Fibroblast of the conjunctiva (primary cell): ENCODE measurements at places on chromosomes 1 and 21.

- no peak for DNase-seq
Observed at GRCh38 chr1:25643929-25644328, 27.3 kb downstream of the MAN1C1 start.

- DNase-seq = no peak
Observed at GRCh38 chr21:40976198-40977109, 129.5 kb upstream of the DSCAM start.

DNA sequence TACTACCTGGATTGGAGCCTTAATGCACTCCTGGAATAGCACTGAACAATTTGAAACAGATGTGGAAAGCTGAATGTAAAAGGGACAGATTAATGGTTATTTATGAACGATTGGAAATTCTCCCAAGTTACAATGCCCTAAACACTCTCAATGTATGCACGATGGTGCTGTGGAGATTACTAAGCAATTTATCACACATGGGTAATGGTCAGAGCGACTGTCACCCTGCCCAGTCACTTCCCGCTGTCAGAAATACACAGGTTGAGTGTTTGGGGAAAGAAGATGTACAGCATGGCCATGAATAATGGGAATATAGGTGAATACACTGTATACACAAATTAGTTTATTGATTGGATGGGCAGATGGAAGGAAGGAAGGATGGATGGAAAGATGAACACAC lies 342.4 kb downstream of the VAV3 start:
- no peak for DNase-seq

GRCh38 chr1:35499652-35500176 lies 57.5 kb downstream of the KIAA0319L start:
- DNase-seq = no peak

DNA sequence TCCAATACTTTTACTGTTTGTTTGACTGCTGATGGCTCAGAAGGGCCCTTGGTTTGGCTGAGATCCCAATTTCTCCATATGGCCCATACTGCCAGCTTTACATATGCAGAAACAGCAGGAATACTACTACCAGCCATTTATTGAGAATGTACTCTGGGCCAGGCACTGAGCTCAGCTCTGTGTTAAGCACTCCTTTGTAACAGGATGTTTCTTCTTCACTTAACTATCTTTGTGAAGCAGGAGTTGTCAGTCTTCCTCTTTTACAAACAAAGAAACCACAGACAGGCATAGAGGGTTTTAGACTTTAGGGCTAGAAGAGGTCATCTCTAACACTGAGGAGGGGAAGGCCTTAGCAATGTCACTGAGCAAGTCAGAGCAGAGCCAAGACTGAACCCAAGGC lies 8.3 kb downstream of the HMGCL start:
- DNase-seq = no peak

GRCh38 chr1:31460027-31460426 lies 47.0 kb downstream of the SERINC2 start:
- peak; percentile 13 for DNase-seq

GRCh38 chr1:37257646-37258045 lies 216.7 kb upstream of the ZC3H12A start:
- DNase-seq = no peak

- no peak for DNase-seq
Observed at GRCh38 chr1:48571303-48571987, 99.4 kb upstream of the SPATA6 start.

GRCh38 chr1:31753707-31754349 lies 10.3 kb downstream of the ADGRB2 start:
- peak; percentile 41 for DNase-seq

GRCh38 chr1:65698590-65698989 lies 94.1 kb upstream of the PDE4B start:
- no peak for DNase-seq

DNA sequence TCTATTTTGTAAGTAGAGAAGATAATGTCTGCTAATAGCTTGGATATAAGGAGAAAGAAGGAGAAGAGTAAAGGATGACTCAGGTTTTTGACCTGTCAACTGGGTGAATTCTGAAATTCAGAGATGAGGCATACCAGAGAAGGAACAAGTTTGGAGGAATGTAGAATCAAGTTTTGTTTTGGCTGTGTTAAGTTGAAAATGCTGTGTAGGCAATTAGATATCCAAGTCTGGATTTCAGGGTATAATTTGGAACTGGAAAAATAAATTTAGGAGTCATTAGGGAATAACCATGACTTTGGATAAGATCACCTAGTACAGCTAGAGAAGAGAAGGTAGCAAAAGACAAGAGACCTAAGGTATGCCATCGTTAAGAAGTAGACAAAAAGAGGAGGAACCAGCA lies 22.4 kb upstream of the GNG4 start:
- DNase-seq = no peak

- peak; percentile 23 for DNase-seq
Observed at GRCh38 chr1:55280731-55281130, 65.6 kb upstream of the USP24 start.

GRCh38 chr1:37599940-37600339 lies 4.2 kb upstream of the GNL2 start:
- no peak for DNase-seq

- DNase-seq = peak; percentile 20
Observed at GRCh38 chr21:38671773-38672172, 134.0 kb upstream of the ETS2 start.

GRCh38 chr1:208242146-208242545 lies 2.0 kb downstream of the PLXNA2 start:
- DNase-seq = no peak

GRCh38 chr1:20492751-20493150 lies 6.7 kb upstream of the CAMK2N1 start:
- no peak for DNase-seq

DNA sequence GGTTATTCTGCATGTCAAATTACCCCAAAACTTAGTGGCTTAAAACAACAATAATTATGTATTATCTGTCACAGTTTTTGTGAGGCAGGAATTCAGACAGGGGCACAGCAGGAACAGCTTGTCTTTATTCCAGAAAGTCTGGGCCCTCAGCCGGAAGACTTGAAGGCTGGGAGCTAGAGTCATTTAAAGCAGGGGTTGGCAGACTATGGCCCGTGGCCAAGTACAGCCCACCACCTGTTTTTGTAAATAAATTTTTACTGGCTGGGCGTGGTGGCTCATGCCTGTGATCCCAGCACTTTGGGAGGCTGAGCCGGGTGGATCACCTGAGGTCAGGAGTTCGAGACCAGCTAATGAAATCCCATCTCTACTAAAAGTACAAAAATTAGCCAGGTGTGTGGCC lies 39.6 kb upstream of the KDM4A start:
- no peak for DNase-seq

- DNase-seq = no peak
Observed at GRCh38 chr1:32714277-32714676, 11.7 kb upstream of the SYNC start.

DNA sequence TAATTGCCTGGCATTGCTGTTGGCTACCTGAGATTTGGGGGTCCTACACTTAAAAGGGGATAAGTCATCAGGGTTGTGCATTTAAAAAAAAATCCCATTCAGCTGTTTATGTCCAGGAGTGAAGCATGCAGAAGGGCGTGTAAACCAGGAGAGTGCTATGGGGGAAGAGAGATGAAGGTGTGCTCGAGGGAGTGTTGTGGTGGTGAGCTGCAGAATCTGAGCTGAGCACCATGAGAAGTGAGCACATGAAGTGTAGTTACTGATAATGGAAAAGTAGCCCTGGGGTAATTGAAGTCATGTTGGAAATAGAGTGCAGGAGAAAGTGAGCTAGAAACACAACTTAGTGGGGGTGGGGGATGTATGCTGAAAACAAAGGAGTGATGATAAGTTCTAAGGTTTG lies 705 bp downstream of the FCRL1 start:
- DNase-seq = no peak

GRCh38 chr1:151606384-151606783 lies 5.5 kb upstream of the SNX27 start:
- no peak for DNase-seq

DNA sequence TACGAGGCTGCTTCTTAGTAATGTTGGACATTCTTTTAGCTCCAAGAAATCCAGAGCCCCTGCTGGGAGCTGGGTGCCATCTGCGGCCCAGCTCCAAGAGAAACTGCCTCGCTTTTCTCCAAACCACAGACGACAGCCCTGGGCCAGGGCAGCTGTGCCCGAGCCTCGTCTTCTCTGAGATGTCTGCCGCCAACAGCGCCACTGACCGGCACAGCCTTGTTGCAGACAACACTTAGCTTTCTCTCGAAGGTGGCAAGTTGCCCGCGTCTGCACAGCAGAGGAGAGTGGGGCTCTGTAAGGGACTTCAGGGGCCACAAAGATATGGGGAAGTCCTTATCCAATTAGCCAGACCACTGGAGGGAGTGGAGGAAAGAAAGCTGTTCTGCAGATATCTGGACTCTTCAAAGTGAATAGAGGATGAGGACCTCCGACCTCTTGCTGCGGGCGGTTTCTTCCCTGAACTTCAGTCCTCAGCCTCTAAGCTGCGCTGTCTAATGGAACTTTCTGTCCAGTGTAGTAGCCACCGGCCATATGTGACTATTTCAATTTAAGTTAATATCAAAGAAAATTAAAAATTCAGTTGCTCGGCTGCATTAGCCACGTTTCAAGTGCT lies 63.9 kb upstream of the DISP3 start:
- DNase-seq = no peak

DNA sequence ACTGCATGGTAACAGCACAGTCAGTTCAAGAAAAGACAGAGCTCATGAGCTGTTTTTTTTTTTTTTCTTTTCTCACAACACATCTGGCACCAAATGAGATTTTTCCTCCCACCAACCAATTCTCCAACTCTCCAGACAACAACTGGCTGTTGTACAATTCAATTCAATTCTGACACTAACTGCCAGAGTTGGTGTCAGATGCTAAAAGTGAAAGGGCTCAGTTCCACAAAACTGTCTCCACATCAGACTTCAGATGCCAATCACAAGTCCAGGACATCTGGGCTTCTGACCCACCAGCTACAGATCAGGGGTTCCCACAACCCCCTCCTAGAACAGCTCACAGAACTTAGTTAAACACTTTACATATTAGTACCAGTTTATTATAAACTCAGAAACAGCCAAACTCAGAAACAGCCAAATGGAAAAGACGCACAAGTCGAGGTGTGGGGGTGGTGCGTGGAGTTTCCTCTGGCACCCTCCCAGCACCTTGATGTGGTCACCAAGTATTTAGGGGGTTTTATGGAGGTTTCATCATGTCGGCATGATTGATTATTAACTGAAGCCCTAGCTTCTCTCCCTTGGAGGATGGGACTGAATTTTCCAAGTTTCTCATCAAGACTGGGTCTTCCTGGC lies 39.2 kb upstream of the LRRC8D start:
- no peak for DNase-seq

GRCh38 chr1:183243161-183244050 lies 57.3 kb downstream of the LAMC2 start:
- DNase-seq = no peak

DNA sequence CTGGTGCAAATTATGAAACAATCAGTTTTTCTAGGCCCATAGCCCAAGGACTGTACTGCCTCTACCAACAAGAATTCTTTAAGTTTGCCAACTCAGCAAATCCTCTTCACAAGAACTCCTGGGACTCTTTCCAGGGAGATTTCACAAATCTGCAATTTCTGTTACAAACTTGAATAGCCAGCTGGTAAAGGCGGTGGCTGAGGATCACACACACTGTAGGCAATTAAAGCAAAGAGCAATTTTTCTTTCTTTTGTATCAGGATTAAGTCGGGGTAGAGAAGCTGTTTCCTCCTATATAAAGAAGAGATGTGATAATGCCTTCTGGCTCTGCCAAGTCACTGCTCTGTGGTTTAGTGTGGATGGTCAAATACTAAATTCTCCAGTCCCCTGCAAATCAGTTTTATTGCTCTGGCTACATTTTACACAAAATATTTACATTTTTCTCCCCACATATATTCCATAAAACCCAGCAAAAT lies 1.7 kb downstream of the ALDH9A1 start:
- peak; percentile 94 for DNase-seq

DNA sequence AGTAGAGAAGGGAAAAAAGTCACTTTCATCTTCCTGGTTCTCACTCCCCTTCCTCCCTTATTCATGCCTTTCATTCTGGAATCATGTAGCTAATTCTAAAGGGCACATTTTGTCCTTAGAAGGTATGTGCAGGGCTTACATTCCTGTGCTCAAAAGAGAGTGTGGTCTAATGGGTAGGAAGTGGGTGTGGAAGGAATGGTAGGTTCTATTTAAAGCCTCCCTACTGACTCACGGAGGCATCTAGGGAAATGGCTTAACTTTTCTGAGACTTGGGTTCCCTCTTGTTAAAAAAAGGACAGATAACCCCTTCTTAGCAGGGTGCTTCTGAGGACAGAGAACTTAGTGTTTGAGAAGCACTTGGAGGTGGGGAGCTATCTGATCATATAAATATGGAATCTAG lies 249.3 kb upstream of the DUSP10 start:
- no peak for DNase-seq

- no peak for DNase-seq
Observed at GRCh38 chr1:210709701-210710100, 381.0 kb downstream of the HHAT start.

- no peak for DNase-seq
Observed at GRCh38 chr21:45570826-45571601, 28.8 kb upstream of the SLC19A1 start.

- no peak for DNase-seq
Observed at GRCh38 chr1:41878911-41879310, 39.8 kb downstream of the HIVEP3 start.

- DNase-seq = no peak
Observed at GRCh38 chr1:98398092-98398491, 263.4 kb upstream of the SNX7 start.

- DNase-seq = peak; percentile 59
Observed at GRCh38 chr1:102891868-102892625, 216.3 kb downstream of the COL11A1 start.

- no peak for DNase-seq
Observed at GRCh38 chr1:175380521-175381300, 188.1 kb upstream of the KIAA0040 start.
